ENCODE measurements at places on chromosomes 16 and 17.
A peak's percentile ranks its signal among the peaks of the same experiment; 100 is the strongest.

DNA sequence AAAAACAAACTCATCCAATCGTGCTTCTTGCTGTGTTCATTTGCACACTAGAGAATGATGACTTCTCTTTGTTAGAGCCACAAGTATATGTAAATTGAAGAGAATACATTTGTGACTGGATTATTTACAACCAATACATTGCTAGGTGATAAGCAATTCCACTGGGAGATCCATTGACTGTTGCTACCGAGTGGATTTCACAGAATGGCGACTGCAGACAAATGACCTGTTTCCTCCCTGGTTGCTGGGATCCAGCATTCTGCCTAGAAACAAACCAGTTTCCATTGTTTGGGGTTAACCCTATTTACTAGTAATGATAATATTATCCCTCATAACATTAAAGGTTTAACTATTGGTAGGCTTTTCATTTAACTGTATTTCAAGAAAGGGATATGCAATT is 36.9 kb upstream of the CPHXL start:
- peaks cover 2% of the 10 kb centered on the region for H3K4me1 ChIP-seq
- DNase-seq = no peak
- no peaks in the 10 kb centered on the region for H3K36me3 ChIP-seq
- H3K27me3 ChIP-seq = no peaks in the 10 kb centered on the region
- H3K4me3 ChIP-seq = no peak overlapping the region
- H3K27ac ChIP-seq = no peak overlapping the region

DNA sequence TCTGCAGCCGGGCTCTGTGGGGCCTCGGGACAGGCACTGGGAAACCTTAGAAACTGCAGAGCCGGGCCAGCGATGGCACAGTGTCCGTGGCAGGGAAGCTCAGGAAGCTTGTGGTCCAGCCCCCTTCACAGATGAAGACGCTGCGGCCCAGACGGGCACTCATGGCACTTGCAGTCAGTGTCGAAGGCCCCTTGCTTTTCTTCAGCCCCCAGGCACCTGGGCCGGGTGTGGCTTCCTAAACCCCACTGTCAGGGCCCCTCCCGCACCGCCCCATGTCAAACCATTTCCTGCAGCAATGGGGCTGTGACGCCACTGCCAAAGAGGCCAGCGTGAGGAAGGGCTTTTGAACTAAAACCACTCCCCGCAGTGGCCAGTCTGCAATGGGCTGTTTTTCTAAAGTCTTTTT is 164.0 kb downstream of the LAT start:
- no peaks in the 10 kb centered on the region for H3K36me3 ChIP-seq
- peaks cover 22% of the 10 kb centered on the region for H3K4me1 ChIP-seq
- DNase-seq = peak; percentile 86
- H3K4me3 ChIP-seq = no peak overlapping the region
- H3K27me3 ChIP-seq = no peaks in the 10 kb centered on the region

DNA sequence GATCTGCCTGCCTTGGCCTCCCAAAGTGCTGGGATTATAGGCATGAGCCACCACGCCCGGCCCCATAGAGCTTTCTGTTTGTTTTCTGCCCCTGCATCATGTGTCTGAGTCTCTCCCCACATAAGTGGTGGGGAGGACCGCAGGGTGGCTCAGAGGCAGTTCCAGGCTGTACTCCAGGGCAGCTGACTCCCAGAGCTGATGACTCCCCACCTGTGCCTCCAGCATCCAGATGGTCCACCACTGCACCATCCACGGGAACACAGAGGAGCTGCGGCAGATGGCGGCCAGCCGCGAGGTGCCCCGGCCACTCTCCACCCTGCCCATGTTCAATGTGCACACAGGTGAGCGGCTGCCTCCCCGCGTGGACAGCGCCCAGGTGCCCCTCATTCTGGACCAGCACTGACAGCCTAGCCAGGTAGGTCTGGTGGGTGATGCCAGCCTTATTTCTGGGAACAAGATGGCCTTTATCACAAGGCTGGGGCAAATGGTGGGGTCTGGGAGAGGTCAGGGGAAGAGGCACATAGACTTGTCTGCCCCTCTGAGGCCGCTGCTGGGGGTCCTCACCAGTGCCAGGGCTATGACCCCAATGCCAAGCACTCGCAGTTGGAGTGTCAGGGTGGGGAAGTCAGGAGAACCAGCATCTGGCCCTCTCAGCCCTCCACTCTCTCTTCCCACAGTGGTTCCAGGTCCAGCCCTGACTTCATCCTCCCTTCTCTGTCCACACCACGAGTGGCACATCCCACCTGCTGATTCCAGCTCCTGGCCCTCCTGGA is 9.4 kb downstream of the SGCA start:
- H3K36me3 ChIP-seq = no peaks in the 10 kb centered on the region
- H3K4me1 ChIP-seq = no peaks in the 10 kb centered on the region
- DNase-seq = no peak
- H3K27ac ChIP-seq = no peak overlapping the region
- no peak overlapping the region for H3K4me3 ChIP-seq

- no peaks in the 10 kb centered on the region for H3K4me1 ChIP-seq
- DNase-seq = no peak
- no peak overlapping the region for H3K27ac ChIP-seq
- no peaks in the 10 kb centered on the region for H3K36me3 ChIP-seq
- H3K27me3 ChIP-seq = peaks cover 14% of the 10 kb centered on the region
Measured at GRCh38 chr16:50908468-50908867, 166.6 kb downstream of the CYLD start.

DNA sequence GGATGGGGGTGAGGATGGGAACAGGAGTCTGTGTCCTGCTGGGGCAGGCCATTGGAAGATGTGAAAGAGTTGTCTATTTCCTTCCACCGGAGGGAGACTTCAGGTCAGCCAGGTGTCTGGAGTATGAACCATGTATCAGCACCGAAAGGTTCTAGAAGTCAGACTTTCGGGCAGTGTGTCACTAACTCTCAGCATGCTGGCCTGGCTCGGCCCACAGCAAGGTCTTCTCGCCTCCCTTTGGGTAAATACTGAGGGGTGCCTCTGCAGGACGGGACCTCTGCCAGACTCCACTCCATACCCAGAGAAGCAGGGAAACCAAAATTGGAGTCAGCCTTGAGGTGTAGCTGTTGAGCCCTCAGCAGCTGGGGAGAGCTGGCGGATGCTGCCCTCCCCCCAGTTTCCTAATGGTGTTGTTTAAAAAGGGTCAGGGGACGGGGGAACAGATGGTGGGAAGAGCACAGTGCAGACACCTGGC is 507 bp downstream of the CIITA start:
- no peak for DNase-seq
- H3K36me3 ChIP-seq = no peaks in the 10 kb centered on the region
- H3K4me3 ChIP-seq = no peak overlapping the region
- peak overlapping the region; percentile 52 for H3K27ac ChIP-seq
- peaks cover 66% of the 10 kb centered on the region for H3K4me1 ChIP-seq
- H3K27me3 ChIP-seq = peaks cover 28% of the 10 kb centered on the region

DNA sequence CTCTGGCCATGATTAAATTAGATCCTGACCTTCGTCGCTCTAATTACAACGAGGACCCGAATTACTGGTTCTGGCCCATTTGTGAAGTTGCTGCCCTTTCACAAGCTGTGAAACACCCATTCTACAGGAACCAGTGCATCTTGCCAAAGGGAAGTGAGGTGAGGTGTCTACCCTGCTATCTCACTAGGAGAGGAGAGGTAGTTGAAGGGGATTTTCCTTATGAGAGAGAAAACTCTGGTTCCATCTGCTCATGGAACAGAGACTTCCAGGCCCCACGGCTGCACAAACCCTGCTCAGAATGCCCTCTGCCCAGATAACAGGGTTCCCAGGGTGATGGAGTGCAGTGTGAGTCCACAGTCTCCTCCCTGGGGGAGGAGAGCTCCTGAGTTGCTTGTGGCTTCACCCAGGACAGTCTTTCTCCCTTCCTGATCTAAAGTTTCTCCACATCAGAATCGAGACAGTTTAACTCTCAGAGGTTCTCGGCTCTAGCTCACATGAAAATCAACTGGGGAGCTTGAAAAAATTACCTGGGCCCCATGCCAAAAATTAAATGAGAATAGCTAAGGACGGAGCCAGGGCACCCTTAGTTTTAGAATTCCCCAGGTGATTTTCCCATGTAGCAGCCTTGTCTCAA is 7.8 kb upstream of the SSTR2 start:
- H3K27ac ChIP-seq = no peak overlapping the region
- H3K36me3 ChIP-seq = no peaks in the 10 kb centered on the region

- H3K27me3 ChIP-seq = no peaks in the 10 kb centered on the region
- DNase-seq = no peak
- peaks cover 9% of the 10 kb centered on the region for H3K4me1 ChIP-seq
- no peak overlapping the region for H3K4me3 ChIP-seq
Measured at GRCh38 chr17:38507436-38507835, 79.2 kb downstream of the ARHGAP23 start.

GRCh38 chr16:48608871-48609651 is 919 bp downstream of the N4BP1 start:
- H3K27me3 ChIP-seq = no peaks in the 10 kb centered on the region
- H3K4me3 ChIP-seq = peak overlapping the region; percentile 79
- H3K4me1 ChIP-seq = peaks cover 41% of the 10 kb centered on the region
- DNase-seq = peak; percentile 45

DNA sequence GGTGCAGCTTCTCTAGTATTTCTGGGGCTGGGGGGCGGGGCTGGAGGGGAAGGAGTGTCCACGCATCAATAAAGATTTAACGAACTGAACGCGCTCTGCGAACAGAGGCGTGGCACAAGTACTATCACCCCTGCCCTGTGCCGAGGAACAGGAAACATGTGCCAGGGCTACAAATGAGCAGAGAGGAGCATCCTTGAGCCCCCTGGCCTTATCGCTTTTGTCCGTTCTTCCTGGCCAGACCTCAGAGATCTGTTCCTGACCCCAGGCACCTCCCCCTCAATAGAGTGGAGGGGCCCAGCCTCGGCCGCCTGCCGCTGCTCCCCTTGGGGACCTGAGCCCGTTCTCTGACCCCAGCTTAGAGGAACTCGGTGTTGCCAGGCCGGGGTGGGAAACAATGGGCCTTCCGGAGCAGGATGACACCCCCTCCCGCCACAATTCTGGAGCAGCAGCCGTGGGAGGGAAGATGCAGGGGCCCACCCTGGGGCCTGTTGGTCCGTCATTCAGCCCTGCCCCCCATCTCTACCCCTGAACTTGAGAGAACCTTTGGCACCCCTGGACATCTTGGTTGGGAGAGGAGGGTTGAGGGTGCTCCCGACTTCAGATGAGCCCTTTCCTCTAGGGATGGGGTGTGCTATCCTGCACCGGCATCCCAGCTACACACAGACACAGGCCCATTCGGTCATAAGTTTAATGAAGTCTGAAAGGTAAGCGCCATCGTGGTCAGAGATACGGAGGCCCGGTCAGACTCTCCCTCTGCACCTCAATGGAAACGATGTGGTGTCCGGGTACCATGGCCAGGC is 1.1 kb downstream of the NAA38 start:
- H3K4me1 ChIP-seq = peaks cover 14% of the 10 kb centered on the region
- peak overlapping the region; percentile 83 for H3K4me3 ChIP-seq
- DNase-seq = peak; percentile 16

GRCh38 chr17:78379131-78379491 is 662 bp downstream of the PGS1 start:
- H3K27me3 ChIP-seq = no peaks in the 10 kb centered on the region
- H3K36me3 ChIP-seq = no peaks in the 10 kb centered on the region
- peaks cover 38% of the 10 kb centered on the region for H3K4me1 ChIP-seq
- H3K4me3 ChIP-seq = peak overlapping the region; percentile 93
- no peak for DNase-seq

GRCh38 chr17:13925579-13925978 is 143.7 kb upstream of the COX10 start:
- H3K36me3 ChIP-seq = no peaks in the 10 kb centered on the region
- DNase-seq = no peak
- H3K27ac ChIP-seq = no peak overlapping the region
- H3K27me3 ChIP-seq = no peaks in the 10 kb centered on the region
- H3K4me1 ChIP-seq = no peaks in the 10 kb centered on the region
- H3K4me3 ChIP-seq = no peak overlapping the region

GRCh38 chr17:791829-792228 is 9.7 kb downstream of the MRM3 start:
- DNase-seq = no peak
- peaks cover 19% of the 10 kb centered on the region for H3K36me3 ChIP-seq
- H3K4me1 ChIP-seq = no peaks in the 10 kb centered on the region

GRCh38 chr16:50574745-50575136 is 26.5 kb downstream of the NKD1 start:
- H3K4me1 ChIP-seq = no peaks in the 10 kb centered on the region
- H3K27me3 ChIP-seq = no peaks in the 10 kb centered on the region
- no peaks in the 10 kb centered on the region for H3K36me3 ChIP-seq

DNA sequence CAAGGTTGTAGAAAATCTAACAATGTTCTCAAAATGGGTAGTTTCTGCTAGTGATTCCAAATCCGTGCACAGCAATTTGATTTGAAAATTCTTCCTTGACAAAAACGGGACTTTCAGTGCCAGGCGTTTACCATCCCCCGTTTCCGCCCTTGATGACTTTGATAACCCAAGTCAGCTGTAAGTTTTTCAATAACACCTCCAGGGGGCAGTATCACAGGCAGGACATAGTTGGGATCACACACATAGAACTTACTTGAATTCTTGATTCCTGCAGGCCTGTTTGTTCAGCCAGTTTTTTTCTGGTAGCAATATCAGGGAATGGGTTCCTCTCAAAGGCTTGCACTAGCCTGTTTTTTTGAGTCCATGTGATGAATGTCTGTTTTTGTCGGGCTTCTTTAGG is 5.6 kb downstream of the DUXB start:
- no peak for DNase-seq
- H3K27ac ChIP-seq = no peak overlapping the region
- H3K4me3 ChIP-seq = no peak overlapping the region

GRCh38 chr16:85948138-85948509 is 49.2 kb downstream of the IRF8 start:
- DNase-seq = no peak
- no peaks in the 10 kb centered on the region for H3K27me3 ChIP-seq
- H3K4me1 ChIP-seq = peaks cover 11% of the 10 kb centered on the region
- peak overlapping the region; percentile 46 for H3K4me3 ChIP-seq
- H3K27ac ChIP-seq = no peak overlapping the region
- H3K36me3 ChIP-seq = no peaks in the 10 kb centered on the region

GRCh38 chr16:14586637-14587305 is 43.3 kb downstream of the PARN start:
- peaks cover 78% of the 10 kb centered on the region for H3K36me3 ChIP-seq
- H3K27ac ChIP-seq = no peak overlapping the region
- H3K4me3 ChIP-seq = no peak overlapping the region
- DNase-seq = no peak

- no peaks in the 10 kb centered on the region for H3K27me3 ChIP-seq
- peaks cover 27% of the 10 kb centered on the region for H3K36me3 ChIP-seq
- peak; percentile 70 for DNase-seq
- H3K4me3 ChIP-seq = peak overlapping the region; percentile 60
Measured at GRCh38 chr16:88634141-88634993, 4.0 kb upstream of the IL17C start.

Measured in T-cell (primary cell).